ENCODE measurements at places on chromosomes 7 and 10. TPM values are rescaled to one million over a fixed set of nuclear protein-coding genes. Genes with fewer than 3 reads are reported as not detected.

Gene LIPA
- 15.8 TPM for total RNA-seq

Gene PON1
- not detected for total RNA-seq

Gene TBX20
- total RNA-seq = 151 TPM

Gene STAG3
- 0.22 TPM for total RNA-seq

Gene MBL2
- not detected for total RNA-seq

Gene EFCAB10
- total RNA-seq = not detected

Gene FXYD4
- total RNA-seq = not detected
